Upper lobe of right lung (tissue), 1 donor: ENCODE measurements at places on chromosomes 3 and 15. TPM values are rescaled to one million over a fixed set of nuclear protein-coding genes. Genes with fewer than 3 reads are reported as not detected.

DNA sequence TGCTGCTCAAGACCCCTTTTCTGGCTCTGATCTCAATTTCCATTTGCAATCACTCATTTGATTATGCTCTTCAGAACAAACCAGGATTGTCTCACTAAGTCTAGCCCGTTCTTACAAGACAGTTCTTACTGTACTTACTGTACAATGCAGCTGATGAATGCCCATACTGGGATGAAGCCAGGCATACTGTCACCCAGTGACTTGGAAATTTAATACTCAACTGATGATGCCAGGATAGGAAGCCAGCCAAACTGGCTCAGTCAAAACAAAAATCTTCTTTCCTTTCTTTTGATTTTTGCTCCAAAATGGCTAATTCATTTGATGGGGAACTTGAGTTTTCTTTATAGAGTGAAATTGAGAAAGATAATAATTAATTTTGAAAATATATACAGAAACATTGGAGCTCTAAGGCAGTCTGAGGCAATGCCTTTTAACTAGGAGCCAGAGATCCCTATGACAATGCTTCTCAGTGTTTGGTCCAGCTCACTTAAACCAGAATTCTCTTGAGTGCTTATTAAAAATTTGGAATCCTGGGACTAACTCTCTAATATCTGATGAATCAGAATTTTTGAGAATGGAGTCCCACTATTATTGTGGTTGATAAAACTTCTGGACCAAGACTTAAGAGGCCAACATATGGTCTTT is 265.6 kb upstream of the THBS1 start:
- no peak for DNase-seq

DNA sequence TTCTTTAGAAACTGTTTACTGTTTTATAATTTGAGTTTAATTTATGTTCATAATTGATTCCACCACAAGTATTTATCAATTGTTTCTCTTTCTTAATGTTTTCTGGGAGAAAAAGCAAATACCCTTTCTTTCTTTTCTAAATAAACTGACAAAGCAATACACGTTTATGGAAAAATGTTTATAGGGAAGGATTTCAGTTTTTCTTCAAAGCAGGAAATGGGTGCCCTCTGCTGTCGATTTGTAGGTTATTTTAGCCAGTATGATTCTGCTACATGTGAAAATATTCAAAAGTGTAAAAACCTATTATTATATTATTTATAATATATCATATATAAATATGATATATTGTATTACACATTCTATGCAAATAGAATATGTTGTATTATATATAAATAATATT is 921.0 kb upstream of the ROBO1 start:
- DNase-seq = no peak

GRCh38 chr15:31437686-31438085 is 111.1 kb downstream of the KLF13 start:
- no peak for DNase-seq

- no peak for DNase-seq
These were observed 38.4 kb downstream of the PML start for GRCh38 chr15:74032606-74033561.

GRCh38 chr3:77125966-77126365 is 86.1 kb downstream of the ROBO2 start:
- DNase-seq = no peak

GRCh38 chr3:14434498-14435151 is 32.2 kb downstream of the SLC6A6 start:
- DNase-seq = peak; percentile 82

DNA sequence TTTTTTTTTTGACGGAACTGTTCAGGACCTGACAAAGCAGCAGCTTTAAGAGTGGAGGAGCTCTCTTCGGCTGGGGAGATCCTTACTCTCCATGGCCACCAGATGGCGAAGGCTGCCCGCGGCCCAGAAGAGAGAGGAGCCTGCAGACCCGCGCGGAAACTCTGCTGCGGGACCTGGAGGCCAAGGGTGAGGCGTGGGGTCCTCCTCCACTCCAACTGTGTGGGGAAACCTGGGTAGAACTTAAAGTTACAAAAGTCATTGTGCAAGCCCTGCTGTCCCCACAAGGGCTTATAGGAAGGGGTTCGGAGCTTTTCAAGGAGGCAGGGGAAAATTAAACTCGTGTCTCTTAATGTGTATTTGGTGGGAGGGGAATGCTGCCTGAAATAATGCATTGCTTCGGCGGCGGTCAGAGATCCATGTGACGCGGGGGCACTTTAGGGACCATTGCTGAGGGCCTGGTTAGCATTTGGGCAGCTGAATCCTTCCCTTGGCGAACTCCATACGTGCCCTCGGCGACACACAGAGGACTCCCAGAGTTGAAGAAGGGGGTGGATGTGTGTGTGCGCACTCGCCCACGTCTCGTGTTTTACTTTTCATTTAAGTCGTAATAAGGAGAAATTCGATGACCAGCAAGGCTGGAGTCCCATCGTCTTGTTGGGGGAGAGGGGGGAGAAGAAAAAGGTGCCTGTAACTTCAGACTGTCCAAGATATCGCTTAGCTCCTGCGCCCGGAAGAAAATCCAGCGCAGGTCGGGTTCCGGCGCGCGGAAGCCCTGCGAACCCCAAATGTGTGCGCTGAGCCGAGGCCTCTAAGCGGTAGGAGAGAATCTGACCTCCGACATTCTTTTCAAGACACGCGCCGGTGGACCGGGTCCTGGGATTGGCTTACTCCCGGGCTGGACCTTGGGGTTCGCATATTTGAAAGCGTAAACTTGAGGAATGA is 9.7 kb downstream of the EOMES start:
- DNase-seq = peak; percentile 87

DNA sequence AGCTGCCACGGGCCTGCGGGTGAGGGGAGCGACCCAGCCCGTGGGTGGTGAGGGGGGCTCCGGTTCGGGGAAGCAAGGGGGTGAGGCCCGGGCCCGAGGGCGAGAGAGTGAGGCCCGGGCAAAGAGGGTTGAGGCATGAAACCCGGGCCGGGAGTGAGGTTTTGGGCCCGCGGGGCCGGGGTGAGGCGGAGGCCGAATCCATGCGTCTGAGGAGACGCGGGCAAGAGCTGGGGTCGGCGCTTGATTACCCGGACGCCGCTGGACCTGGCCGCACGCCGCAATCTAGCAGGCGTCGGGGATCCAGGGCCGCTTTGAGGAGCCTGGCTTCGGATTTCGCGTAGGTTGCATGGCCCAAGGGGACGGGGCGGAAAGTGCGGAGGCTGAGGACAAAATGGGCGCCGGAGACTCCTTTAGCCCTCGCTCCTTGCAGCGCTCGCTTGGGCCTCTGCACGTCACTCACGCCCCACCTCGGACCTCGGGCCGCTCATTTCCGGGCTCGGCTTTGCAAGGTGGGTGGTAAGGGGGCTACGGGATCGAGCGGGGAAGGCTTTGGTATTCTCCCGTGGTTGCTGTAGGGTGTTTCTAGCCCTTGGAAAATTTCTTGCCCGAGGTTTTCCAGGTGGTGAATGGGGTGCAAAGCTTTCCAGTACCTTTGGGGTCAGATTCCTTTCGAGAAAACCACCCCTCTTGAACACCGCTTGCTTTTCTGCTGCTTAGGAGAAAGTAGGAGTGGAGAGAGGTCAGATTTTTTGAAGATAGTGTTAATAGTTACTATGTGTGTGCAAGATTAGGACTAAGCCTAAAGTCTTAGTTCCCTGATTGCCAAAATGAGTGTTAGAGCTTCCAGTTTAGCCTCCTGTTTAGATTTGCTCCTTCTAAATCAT is 827 bp downstream of the SLC25A36 start:
- DNase-seq = peak; percentile 85

DNA sequence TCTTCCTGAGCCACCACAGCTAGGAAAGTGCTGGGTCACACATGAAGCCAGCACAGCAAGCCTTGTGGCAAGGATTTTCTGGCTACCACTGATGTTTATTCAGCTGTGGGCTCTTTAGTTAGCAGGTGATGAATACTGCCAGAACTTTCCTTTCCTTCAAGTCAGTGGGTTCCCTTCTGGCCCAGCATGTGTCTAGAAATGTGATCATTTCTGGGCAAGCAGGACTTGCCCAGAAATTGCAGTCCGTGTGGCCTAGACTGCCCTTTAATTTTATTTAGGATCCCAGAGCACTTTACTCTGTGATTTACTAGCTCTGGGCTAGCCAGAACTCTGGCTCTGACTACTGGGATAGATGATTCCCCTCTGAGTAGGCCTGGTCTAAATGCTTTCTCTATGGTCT is 397.5 kb downstream of the ZIC4 start:
- DNase-seq = no peak

DNA sequence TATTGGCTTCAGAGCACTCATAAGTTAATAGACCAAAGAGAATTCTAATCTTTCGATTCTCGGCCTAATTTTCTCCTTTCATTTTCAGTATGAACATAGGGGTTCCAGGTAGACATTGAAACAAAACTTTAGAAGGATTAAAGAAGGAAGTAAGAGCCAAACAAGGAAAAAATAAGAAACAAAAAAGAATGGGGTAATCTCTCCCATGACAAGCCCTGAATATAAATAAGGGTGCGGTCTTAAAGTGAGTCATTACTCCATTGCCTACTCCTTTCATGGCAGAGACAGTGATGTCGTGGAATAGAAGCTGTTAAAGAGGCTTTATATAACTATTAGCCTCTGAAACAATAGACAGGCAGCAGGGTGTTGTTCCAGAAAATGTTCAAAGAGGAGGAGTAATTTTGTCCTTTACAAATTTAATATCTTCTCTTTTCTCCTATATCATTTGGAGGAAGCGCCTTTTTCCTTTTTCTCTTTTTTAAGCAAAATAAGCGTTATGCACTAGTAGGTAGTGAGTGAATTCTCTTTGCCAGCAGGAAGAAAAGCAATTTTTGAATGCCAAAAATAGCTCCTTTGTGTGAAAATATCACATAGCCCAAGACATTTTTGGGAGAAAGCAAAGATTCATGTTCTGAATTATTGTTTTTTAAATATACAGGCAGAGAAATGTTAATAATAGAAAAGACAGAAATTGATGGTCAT is 607.9 kb upstream of the KCNMB2 start:
- no peak for DNase-seq

DNA sequence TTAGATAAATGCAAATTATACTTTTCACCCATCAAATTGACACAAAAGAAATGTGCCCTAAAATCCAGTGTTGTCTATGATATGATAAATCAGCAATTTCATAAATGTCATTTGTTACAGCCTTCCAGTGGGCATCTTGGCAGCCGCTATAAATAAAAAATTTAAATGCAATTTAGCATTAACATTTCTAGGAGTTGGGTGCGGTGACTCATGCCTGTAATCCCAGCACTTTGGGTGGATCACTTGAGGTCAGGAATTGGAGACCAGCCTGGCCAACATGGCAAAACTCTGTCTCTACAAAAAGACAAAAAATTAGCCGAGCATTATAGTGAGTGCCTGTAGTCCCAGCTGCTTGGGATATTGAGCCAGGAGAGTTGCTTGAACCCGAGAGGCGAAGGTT is 65.9 kb upstream of the POMGNT2 start:
- no peak for DNase-seq

HESX1 gene
- total RNA-seq = 1.2 TPM

ALDH1A2 gene
- 27.3 TPM for total RNA-seq

DNA sequence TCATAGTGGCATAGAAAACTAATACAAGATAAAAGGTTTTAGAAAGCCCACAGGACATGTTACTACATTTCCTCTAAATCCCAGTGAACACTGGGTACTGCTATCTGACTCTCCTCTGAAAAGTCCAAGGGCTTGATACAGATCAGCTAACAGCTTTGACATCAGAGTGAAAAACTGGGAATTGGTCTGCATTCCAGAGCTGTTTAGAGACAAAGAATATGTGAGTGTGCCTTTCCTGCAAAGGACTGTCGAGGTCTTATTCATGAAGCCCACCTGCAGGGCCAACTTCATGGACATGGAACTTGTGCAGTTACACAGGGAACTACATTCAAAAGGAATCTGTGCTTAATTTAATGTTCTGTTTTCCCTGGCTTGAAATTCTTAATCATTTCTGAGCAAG is 5.2 kb upstream of the TMCO5A start:
- DNase-seq = no peak

IL17RD gene
- 1.1 TPM for total RNA-seq

DNA sequence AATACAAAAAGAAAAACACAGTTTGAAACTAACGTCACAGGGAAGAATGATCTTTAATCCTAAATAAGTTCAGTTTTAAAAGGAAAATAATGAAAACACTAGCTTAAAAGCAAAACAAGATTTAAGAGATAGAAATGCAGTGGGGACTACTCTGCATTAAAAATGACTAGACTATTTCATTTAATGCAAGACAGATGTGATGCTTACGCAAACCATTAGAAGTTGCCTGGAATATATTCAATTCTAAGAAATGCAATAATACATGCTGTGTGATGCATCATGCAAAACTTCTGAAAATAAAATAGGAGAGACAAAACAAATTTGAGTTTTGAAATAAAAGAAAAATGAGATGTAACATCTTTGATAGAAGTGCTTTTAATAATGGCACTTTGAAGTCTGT is 97.6 kb upstream of the STRIT1 start:
- no peak for DNase-seq

- no peak for DNase-seq
These were observed 30.2 kb downstream of the LYSMD4 start for GRCh38 chr15:99702895-99703602.
